ENCODE measurements at places on chromosomes 1 and 21.

DNA sequence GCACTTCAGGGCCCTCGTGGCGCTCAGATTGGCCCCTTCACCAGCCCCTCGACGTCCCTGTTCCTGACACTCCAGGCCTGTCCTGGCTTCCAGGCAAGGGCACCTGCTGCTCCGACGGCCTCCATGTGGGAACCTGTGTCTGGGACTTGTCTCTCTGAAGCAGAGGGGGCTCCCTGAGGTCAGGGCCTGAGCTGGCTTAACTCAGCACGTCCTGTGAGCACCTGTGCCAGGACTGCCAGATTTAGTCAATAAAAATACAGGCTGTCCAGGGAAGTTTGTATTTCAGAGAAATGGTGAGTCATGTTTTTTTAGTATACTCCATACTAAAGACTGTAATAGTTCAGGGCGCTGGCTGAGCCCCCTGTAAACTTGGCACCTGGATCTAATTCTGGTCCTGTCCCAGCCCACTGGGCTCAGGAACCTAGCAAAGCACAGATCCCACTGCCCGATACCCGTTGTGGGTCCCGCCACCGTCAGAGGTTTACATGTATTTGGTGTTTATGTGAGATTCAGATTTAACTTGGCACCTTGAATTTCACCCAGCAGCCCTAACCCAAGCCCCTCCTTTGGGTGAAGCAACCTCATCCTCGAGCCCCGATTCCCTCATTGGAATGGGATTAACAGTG is 109.9 kb upstream of the IFFO2 start:
- DNase-seq = no peak

GRCh38 chr1:183180218-183180617 is 5.8 kb upstream of the LAMC2 start:
- no peak for DNase-seq

GRCh38 chr1:29974316-29974724 is 738.0 kb downstream of the PTPRU start:
- no peak for DNase-seq

DNA sequence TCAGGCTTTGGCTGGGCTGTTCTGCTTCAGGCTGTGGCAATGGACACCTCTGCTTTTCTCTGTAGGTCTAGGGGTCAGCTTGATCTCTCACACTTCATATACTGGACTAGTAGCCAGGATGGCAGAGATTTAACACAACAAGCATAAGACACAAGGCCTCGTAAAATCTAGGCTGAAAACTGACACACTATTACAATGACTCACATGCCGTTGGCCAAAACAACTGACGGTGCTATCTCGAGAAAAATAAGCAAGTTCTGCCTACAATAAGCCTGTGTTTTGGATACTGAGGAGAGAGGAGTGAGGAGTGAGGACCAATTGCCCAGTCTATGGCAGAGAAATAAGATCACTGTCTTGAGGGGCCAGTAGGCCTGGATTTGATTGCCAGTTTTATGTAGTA is 840.7 kb upstream of the ADAMTS5 start:
- DNase-seq = no peak

DNA sequence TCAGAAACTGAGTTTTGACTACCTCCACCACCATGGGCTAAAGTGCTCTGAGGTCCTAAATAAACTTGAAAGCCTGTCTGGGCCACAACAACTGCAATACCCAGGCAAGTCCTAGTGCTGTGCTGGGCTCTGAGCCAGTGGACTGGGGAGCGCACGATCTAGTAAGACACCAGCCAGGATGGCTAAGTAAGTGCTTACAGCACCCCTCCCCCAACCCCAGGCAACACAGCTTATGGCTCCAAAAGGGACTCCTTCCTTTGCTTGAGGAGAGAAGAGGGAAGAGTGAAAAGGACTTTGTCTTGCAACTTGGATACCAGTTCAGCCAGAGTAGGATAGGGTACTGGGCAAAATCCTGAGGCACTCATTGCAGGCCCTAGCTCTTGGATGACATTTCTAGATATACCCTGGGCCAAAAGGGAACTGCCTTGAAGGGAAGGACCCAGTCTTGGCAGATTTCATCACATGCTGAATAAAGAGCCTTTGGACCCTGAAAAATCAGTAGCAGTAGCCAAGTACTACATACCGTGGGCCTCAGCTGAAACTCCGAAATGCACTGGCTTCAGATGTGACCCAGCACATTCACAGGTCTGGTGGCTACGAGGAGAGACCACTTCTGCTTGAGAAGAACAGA is 1.6 kb downstream of the C1orf105 start:
- no peak for DNase-seq

- DNase-seq = no peak
Observed at GRCh38 chr1:149963358-149963757, 26.7 kb upstream of the MTMR11 start.

DNA sequence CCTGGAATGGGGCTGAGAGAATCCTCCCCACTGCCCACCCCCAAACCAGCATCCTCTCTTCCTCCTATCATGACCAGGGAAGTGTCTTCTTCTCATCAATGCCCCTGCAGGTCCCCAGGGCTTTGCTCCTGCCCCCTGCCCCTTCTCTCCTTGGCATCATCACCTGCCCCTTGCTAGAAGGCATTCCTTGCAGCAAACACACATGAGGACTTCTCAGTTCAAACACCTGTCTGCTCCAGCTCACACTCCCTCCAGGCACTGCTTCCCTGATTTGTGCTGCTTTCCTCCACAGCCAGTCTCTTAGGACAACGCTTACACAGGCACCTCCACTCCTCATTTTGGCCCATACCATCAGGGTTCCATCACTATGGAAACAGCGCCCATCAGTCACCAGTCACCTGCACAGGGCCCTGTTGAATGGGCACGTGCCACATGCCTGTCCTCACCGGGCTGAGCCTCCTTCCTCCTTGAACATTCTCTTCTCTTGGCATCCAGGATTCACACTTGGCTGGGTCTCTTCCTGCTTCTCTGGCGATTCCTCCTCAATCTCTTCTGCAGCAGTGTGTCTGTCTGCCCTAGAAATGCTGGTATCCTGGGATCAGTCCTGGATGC is 81.9 kb upstream of the EDN2 start:
- DNase-seq = no peak

GRCh38 chr1:58157256-58157655 is 389.3 kb downstream of the OMA1 start:
- no peak for DNase-seq

GRCh38 chr1:231383159-231383860 is 38.8 kb downstream of the EGLN1 start:
- peak; percentile 30 for DNase-seq

- DNase-seq = peak; percentile 61
Observed at GRCh38 chr21:44800971-44801467, 601 bp downstream of the UBE2G2 start.

- DNase-seq = no peak
Observed at GRCh38 chr1:245503548-245503947, 348.8 kb downstream of the KIF26B start.

DNA sequence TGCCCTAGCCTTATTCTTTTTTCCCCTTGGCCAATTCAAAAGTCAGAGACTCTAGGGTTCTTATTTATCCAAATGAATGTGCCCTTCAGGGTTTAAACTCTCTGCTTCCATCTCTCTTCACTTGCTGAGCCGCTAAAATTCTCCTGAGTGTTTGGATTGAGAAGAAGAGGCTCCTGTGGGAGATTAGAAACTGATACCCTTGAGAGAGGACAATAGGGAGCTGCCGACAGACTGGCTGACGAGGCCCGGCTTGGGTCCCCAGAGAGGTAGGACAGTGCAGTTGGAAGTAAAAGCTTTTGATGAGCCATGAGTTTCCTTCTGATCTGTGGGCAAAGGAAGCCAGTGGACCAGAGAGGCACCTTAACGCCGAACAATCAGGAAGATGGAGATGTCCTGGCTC is 41.3 kb upstream of the UBE2U start:
- DNase-seq = no peak

DNA sequence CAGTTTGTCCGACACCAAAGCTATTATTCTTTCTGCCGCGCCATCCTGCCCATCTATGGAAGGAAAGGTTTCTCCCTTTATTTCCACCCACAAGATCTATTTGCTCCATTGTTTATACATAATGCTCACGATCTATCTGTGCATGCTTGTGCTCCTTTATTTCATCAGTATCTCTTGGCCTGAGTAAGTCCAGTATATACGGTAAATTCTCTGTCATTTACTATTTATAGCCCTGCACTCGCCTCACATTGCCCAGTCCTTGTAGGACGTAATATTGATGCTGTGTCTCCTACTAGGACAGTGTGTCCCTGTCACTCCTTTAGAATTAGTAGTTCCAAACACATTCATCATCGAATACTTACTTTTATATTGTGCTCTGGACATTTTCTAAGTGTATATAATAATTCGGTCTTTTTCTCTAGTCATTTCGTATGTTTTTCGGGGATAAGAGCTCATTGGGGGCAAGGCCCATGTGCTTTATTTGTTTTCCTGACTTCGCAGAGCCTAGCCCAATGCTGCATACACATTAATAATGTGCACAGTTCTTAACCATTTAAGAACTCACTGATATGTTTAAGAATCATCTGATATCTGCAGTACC is 3.1 kb upstream of the NID1 start:
- DNase-seq = no peak

- DNase-seq = no peak
Observed at GRCh38 chr1:74953622-74954021, 180.6 kb upstream of the LHX8 start.

GRCh38 chr1:40914927-40915569 is 52.9 kb upstream of the CITED4 start:
- no peak for DNase-seq

- DNase-seq = no peak
Observed at GRCh38 chr21:39161064-39161463, 22.2 kb downstream of the PSMG1 start.

DNA sequence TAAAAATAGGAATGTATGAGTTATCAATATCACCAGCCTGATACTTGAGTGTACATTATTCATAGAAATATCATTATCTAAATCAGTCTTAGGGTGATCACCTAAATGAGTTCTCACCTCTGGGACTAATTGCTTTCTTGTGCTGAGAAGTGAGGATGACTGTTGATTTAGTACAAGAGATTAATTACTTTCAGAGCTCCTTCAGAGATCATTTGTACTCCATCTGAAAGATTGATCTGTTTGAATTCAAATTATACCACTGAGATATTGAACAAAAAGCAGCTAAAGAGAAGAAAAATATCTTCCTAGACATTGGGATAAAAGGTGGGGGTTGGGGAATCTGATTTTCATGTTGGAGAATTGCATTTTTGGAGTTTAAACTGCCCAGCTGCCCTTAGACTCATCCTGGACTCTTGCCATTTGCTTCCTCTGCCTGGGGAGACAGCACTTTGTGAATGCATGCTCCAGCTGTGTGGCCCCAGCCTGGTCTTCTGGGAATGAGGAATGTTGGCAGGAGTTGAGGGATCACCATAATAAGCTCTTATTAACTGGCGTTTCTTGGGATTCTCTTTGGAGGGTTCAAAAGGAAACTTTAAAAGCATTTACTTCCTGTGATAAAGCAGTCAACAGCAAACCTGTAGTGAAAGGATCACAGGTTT is 19.7 kb upstream of the PGBD2 start:
- DNase-seq = no peak

GRCh38 chr1:59164371-59164770 is 132.5 kb upstream of the FGGY start:
- no peak for DNase-seq

- DNase-seq = peak; percentile 61
Observed at GRCh38 chr1:200410566-200410878, 686 bp upstream of the ZNF281 start.

DNA sequence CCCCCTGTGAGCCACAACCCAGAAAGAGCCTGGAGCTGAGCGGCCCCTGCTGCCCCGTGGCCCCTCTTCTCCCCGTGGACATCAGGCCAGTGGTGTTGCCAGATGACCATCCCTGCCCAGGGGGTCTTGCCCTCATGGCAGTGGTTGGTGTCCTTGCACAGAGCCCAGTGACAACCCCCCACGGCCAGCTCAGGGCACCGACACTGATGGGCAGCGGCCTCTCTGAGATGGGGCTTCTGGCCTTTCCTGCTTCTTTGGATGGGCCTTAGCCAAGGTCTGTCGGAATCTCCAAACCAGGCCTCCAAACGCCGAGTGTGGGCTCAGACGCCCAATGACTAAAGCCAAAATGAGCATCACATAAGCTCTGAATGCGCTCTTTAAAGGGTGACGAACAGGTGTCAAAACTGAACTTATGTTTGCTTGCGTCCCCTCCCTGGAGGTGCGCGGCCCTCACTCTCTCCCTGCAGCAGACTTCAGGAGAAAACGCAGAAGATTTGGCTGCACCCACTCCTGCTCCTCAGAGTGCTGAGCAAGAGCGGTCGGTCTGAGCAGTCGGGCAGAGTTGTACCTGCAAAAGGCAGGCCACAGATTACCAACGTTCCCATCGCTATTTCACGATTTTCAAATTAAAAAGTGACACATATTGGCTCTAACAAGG is 41.9 kb downstream of the UBE2G2 start:
- no peak for DNase-seq

DNA sequence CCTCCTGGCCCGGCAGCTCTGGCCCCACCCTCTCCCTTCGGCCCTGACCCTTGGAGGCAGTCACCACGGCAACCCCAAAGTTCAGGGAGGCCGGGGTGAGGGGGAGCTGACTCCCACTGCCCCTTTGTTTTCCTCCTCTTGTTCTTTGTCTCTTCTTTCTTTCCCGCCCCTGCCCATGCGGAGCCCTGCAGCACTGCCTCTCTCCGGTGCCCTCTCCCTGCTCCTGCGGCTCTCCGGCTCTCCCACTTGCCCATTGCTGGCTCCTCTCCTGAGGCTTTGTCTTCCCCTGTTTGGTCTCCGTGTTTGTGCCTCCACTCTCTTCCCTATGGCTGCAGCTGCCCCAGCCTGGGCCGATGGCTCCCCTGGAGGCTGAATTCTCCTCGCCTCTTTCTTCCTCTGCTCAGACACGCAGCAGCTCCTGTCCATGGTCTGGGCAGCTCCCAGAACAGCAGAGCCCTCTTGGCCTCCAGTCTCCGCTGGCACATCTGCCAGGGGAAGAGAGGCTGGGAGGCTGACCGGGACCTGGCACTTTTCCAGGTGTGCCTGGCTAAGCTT is 5.8 kb downstream of the CELSR2 start:
- no peak for DNase-seq

DNA sequence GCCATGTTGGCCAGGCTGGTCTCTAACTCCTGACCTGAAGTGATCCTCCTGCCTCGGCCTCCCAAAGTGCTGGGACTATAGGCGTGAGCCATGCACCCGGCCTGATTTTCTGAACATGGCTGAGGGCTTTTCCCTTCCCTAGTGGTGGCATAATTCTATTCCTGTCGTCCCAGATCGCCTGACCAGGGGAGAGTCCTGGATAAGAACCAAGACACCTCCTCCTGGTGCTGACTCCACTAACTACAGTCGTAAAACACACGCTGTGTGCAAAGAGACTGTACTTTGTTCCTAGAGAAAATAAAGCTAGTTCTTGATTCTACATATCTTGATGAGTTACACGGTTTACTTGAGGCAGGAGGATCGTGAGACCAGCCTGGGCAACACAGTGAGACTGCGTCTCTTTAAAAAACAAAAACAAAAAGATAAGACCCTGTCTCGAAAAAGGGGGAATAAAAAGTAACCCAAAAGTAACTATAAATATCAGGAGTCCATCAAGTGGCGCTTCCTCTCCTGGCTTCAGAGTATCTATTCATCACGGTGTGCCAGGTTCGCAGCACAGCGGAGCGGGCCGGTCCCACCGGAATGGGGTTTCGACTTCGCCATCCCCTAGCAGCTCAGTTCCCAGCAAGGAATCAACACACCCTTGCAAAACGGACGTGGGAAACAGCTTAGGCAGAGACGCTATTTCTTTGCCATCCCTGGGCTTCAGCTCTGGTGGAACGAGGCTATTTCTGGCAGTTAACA is 973 bp downstream of the SDF4 start:
- DNase-seq = peak; percentile 41

- no peak for DNase-seq
Observed at GRCh38 chr1:43445606-43446387, 7.9 kb downstream of the HYI start.

GRCh38 chr1:219478811-219479210 is 134.1 kb downstream of the ZC3H11B start:
- no peak for DNase-seq
